ENCODE measurements at places on chromosomes 1 and 21.

DNA sequence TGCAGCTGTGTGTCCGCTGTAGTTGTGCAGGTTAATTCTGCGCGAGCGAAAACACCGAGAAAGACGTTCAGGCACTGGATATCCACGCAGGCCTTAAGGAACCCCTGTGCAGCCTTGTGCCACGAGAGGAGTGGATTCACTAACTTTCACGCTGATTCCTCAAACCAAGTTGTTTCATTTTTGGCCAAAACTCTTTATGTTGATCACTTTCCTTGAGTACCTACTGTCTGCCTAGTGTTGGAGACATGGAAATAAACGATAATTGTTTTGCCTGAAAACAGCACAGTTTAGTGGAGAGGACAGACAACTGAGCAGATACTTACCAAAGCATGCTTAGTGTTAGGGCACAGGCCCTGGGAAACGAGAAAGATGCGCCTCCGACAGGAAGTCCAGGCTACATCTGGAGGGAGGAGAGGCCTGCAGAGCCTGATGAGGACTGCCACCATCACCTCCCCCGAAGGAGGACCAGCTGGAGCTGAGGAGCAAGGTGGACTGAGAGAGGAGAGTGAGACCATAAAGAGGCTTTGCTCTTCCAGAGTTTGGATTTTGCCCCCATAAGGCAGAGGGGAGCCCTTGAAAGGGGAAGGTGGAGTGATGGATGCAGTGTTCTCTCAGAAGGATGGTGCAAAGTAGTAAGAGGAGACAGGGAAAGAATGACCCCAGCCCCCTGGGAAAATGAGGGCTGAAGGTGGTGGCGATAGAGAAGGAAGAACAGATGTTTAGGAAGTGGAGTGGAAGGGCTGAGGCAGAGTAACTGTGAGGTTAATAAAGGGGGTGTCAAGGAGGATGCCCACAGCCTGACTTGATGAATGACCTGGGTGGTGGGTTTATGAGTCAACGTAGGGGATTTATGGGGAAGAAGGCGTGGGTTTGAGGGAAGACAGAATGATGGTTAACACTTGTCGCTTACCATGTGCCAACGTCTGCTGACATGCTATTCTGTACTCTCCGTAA is 956 bp upstream of the SCAF4 start:
- peak; percentile 26 for DNase-seq

DNA sequence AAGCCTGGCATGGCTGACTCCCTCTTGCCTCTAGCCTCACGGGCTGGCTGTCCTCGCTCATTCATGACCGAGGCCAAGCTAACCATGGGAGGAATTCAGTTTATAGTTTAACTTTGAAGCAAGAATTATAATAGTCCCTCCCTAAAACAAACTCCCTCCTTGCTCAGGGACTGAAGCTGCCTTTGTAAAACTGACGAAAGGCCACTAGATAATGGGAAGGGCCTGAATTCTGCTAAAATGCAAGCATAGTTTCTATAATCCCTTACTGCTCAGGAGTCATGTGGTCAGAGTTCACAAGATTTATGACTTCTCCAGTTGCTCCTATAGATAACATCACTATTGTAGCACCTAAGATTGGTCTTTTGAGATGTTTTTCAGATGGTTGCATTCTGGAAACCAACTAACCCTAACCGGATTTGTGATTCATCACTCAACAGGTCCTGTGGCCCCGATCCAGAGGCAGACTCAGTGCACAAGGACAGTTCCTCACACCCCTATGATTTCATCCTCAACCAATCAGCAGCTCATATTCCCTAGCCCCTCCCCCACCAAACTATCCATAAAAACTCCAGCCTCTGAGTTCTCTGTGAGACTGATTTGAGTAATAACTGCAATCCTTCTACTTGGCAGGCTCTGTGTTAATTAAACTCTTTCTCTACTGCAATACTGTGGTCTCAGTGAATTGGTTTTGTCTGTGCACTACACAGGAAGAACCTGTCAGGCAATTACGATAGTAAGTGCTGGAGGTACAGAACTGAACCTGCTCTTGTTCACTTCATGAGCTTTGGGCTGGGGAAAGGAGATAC is 26.4 kb downstream of the HHIPL2 start:
- no peak for DNase-seq

DNA sequence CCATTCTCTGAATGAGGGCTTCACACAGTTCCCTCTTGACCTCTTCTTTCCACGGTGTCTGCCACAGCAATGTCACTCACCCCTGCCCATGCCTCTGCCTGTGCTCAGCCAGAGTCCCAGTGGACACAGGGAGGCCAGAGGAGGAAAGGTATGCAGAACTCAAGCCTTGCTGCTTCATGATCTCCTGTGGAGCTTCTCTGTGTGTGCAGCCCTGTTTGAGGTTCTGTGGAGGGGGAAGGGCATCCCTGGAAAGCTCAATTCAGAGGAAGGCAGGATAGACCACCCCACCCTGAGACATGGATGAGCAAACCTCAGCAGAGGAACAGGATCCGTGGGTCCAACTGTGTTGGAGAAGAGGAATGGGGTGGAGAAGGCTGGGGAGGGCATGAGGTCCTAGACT is 2.0 kb downstream of the HCN3 start:
- DNase-seq = no peak

- no peak for DNase-seq
Observed at GRCh38 chr1:50425376-50426107, 2.3 kb upstream of the DMRTA2 start.

All from stimulated activated CD4-positive, alpha-beta T cell treated with anti-CD3 and anti-CD28 coated beads, Interleukin-2, amount 100 ng/mL, for 48 hours (primary cell).